ENCODE measurements at places on chromosomes 6 and 20.

DNA sequence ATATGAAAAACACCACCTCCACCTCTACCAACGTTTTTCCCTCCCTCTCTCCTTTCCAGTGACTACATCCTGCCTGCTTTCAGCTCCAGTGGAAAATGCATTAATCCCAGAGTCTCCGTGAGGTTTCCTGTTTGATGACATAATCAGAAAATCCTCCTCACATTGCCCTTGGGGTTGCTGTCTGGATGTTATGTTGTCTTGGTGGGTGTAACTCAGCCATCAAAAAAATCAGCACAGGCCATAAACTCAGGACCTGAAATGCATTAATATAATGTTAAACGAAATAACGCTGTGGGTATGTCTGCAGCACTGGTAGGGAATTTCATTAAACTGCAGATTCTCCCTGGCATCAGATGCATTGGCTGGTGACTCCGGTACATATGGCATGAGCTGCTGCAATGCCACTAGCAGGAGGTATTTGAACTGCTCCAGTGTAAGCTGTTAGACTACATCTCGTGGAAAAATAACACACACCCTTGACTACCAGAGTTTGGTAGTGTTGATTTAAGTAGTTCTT is 297.8 kb downstream of the PRL start:
- no peak for DNase-seq

GRCh38 chr6:41818271-41819054 is 31.0 kb downstream of the TOMM6 start:
- no peak for DNase-seq

DNA sequence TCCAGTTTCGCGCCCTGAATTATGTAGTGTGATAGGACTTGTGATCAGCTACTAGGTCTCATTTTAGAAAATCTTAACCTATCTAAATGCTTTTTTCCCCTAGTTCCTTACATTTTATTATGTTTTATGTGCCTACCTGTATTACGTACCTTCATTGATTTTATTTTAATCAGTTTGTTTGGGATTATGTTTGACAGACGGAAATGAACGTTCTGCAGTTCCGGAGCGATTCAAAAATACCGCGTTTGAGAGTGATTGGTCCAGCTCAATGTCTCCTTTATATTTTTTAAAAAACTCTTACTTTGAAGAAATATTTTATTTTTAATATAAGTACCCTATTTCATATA is 114.3 kb upstream of the BTN3A2 start:
- no peak for DNase-seq

DNA sequence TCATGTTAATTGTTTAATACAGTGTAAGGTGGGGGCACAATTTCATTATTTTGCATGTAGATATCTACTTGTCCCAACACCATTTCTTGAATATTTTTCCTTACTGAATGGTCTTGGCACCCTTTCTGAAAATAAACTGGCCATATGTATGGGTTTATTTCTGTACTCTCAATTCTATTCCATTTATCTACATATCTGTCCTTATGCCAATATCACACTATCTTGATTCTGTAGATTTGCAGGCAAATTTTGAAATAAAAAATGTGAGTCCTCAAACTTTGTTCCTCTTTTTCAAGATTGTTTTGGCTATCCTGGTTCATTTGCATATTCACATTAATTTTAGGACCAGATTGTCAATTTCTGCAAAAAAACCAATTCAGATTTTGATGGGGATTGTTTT is 34.8 kb downstream of the SCGN start:
- no peak for DNase-seq

GRCh38 chr20:4533368-4534133 is 188.2 kb upstream of the PRND start:
- no peak for DNase-seq

GRCh38 chr6:106727480-106728149 is 98.2 kb downstream of the QRSL1 start:
- no peak for DNase-seq

GRCh38 chr6:166969390-166970002 is 13.1 kb upstream of the RNASET2 start:
- no peak for DNase-seq

- DNase-seq, result no peak
These were observed 20.2 kb downstream of the STAU1 start for GRCh38 chr20:49167811-49168507.

DNA sequence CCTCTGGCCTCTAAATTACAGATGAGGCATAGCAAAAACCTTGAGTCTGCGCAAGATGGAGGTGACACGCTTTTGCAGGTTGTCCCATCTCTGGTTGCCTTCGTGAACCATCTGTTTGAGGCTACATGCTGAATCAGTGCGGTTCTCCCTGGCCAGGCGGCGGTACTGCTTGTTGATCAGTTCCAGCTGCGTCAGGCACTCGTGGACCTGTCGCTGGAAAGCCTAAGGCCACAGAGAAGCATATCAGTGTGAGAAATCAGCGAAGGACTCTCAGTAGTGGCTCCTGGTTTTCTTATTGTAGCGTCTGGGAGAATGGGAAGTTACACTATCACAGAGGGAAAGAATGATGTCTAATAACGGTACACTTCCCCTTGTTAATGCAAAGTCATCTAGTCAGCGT is 344.4 kb downstream of the ESR1 start:
- DNase-seq, result no peak

DNA sequence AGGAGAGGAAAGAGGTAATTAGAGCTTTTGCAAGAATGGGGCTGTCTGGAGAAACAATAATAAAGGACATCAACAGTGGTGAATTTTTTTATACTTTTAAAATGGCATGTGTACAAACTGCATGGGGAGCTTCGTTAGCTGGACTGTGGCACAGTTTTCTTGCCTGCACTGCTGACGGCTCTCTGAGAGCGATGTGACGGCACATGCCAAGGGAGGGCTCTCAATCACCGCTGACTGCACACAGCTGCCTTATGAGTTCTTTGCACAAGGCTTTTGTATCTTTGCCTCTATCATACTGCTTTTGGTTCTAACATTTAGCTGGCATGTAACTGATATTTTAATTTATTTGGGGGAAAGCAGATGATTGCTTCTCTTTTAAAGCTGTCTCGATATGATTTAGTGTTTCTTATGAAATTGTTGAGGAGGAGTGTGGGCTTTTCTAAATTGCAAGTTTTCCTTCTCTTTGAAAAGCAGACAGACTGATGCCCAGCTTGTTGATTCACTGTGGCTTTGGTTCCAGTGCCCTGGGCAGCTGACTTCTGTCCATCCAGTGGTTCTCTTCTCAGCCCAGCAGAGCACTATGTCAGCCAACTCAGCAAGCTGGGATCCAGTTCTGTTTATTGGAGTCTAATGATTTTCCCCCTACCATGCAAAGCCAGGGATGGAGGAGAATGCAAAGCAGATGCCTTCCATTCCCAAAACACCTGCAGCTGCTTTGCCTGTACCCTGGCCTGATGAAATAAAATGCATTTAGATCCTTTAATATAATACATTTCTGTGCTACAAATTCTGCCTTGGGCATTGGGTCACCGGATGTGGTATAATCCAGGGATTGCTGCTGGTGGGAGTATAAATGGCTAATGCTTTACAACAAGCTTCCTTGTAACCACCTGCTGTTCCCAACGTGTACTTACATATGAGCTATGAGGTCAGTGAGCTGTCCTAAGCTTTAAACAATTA is 323.9 kb downstream of the ZFAND3 start:
- no peak for DNase-seq

GRCh38 chr6:151499551-151499950 is 5.7 kb downstream of the CCDC170 start:
- no peak for DNase-seq

DNA sequence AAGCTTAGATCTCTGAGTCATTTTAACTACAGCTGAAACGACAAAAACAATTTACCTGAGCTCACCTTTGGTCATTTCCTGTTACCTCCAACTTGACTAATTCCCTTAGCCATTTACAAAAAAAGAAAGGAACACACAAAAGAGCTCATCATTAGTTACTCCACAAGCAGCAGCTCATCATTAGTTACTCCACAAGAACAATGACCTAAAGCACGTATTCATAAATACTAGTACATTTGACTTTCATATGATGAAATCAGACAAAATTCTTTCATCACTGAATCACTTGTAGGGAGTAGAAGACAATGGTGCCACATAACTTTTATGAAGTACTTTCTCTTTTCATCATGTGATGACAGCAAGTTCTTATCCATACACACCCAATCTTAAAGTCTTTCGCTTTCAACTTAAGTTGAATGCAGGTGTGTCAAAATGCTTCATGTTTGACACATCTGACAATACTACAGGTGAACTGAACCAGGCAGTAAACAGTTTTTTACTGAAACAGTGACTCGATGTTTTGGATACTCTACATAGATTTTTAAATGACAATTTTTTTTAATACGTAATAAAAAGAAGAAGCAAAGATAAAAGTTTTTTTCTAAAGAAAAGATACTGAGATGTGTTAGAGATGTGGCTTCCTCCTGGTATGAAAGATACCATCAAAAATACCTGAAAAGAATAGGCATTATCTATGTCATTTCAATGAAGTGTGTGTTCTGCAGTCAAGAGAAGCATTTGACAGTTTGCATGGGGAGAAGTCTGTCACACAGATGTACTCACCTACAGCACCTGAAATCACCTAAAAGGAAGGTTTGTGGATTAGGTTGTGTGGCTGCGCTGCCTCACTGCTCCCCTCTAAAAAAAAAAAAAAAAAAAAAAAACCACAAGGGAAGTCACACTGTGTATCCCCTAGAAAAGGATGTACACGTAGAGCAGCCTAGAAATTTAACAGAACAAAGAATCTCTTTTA is 109.1 kb downstream of the PRDM1 start:
- no peak for DNase-seq

DNA sequence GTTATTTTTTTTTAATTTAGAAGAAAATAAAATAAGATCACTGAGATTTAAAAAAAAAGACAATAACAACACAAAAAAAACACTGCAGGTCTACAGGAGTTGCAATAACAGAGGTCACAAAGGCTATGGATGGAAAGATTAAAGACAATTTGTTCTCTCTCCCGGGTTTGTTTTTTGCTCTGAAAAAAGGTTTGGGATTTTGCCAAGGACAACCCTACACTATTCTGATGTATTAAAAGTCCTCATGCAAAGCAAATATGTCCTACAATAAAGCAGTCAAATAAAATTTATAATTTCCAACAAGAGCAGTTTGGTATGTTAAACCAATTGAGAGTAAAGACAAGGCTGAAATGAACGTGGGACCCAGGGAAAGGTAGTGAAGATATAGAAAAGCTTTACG is 55.6 kb downstream of the PTPRK start:
- DNase-seq, result no peak

DNA sequence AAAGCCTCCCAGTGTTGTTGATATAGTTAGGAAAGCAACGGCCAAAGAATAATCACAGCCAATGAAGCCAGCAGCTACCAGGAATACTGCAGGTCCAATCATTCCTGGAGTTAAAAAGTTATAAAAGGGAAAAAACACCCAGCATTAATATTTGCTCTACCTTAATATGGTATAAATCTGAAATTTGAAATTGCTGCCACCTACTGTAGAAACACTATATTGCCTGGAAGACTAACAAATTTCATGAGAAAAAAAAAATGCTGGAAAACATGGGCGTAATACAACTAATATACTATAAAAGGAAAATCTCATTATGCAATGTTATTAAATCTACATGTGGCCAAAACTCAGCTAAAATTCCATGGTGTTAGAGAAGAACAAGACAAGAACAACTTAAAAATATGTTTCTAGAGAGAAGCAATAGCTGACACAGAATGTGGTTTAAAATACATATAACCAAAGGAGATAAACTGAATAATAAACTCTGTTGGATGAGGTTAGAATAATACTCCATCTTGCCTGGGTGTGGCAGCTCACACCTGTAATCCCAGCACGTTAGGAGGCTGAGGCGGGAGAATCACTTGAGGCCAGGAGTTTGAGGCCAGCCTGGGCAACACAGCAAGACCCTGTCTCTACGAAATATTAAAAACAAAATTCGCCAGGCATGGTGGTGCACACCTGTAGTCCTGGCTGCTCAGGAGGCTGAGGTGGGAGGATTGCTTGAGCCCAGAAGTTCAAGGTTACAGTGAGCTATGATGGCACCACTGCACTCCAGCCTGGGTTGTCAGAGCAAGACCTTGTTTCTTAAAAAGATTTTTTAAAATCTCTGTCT is 43.1 kb downstream of the SLC17A5 start:
- DNase-seq, result peak; percentile 6

Data from KG1 (cell line).